ENCODE measurements at places on chromosomes 5 and 9.

DNA sequence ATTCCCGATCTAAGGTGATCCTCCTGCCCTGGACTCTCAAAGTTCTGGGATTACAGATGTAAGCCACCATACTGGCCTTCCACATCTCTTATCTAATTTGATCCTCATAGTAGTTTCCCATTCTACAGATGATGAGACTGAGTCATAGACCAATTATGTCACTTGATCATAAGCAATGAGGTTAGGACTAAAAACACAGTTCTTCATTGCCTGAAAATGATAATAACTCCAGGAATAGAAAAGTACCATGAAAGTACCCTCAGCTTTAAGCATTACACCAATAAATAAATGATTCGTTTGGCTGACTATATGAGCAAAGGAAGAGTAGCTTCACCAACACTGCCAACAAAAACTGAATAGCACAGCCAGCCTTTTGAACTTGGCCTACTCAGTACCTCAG is 389.5 kb downstream of the ACTL7B start:
- no peak for DNase-seq

DNA sequence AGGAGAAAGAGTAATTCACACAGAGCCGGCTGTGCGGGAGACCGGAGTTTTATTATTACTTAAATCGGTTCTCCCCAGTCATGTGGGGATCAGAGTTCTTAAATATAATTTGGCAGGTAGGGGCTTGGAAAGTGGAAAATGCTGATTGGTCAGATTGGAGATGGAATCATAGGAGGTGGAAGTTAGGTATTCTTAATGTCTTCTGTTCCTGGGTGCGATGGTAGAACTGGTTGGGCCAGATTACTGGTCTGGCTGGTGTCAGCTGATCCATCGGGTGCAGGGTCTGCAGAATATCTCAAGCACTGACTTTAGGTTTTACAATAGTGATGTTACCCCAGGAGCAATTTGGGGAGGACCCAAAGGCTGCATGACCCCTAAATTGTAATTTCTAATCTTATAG is 4.6 kb upstream of the CERCAM start:
- DNase-seq = no peak

GRCh38 chr9:12516573-12516972 is 176.6 kb upstream of the TYRP1 start:
- no peak for DNase-seq

GRCh38 chr9:112145886-112146285 is 29.2 kb downstream of the SUSD1 start:
- DNase-seq = no peak

DNA sequence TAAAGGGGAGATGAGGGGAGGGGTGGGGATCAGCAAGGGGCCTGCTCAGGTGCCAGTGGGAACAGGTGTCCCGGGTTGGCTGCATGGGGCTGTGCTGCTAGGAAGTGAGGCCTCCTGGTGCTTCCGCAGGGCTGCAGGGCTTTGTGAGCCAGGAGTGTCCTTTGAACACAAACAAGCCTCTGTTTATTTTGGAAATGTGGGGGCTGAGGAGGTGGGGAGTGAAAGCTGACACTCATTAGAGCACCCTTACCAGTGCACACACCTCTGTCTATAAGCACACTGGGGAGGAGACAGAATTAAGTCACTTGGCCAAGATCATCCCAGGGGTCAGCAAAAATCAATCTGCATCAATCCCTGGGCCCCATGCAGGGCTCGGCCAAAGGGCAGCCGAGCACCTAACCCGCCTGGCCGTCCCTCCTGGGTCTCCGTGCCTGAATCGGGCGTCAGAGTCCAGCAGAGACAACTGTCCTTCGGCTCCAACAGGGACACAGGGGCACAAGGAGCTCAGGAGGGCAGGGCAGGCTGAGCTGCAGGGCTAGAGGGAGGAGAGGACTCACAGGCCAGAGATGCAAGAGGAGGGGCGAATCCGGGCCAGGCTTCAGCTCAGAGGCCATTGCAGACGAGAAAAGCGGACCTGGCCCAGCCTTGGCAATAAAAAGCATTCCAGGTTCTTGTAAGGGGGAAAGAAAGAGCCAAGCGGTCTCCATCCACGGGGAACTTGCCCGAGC is 99.8 kb downstream of the VAV2 start:
- DNase-seq = no peak

DNA sequence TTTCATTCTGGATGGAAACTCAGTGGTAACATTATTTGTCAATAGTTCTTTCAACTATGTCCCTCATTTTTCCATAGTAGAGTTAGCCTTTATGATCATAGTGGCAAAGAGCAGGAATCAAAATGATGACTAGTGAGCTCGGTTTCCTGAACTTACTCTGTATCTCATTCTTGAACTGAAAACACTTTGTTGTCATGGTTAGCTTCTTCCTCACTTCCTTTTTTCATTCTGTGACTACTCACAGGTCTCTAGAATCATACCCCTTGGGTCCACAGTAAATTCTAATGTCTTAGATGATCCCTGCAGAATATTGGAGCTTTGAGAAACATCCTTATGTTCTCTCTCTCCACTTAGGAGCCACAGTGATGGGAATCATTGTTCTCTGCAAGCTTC is 29.4 kb upstream of the RECK start:
- DNase-seq = no peak

- no peak for DNase-seq
These were observed 183.4 kb downstream of the TMEM38B start for GRCh38 chr9:105877721-105878120.

- no peak for DNase-seq
These were observed 31.0 kb upstream of the NFIB start for GRCh38 chr9:14344941-14345353.

DNA sequence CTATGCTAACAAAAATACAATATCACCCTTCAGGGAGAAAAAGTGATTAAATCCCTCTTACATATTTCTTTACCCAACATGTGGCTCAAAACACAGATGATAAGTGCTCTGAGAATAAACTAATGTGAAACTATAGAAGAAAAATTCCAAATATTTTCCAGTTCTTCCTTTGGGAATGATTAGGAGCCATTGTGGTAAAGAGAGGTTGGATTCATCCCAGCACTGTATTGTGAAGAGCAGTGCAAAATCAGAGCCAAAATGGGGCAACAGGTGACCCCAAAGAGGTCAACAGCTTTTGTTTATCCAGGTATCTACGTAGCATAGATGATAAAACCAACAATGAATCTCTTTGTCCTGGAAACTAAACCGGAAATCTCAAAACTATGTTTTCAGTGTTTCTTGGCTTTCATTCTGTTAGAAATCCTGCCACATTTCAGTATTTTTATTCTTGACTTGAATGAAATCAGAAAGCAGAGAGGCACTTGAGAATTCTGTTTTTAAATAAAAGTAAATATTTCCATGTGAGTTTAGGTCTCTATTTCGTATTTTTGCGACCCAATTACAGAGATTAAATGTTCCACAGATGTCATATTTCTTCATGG is 120.4 kb upstream of the FST start:
- no peak for DNase-seq

- no peak for DNase-seq
These were observed 51.5 kb upstream of the NR3C1 start for GRCh38 chr5:143454936-143455516.
